ENCODE measurements at places on chromosomes 13 and 19.

GRCh38 chr13:97339019-97339987 lies 94.7 kb upstream of the RAP2A start:
- DNase-seq: no peak

- no peak for DNase-seq
These were observed 501 bp downstream of the GTPBP3 start for GRCh38 chr19:17337675-17338432.

GRCh38 chr13:53732664-53733063 lies 704.1 kb downstream of the OLFM4 start:
- no peak for DNase-seq

DNA sequence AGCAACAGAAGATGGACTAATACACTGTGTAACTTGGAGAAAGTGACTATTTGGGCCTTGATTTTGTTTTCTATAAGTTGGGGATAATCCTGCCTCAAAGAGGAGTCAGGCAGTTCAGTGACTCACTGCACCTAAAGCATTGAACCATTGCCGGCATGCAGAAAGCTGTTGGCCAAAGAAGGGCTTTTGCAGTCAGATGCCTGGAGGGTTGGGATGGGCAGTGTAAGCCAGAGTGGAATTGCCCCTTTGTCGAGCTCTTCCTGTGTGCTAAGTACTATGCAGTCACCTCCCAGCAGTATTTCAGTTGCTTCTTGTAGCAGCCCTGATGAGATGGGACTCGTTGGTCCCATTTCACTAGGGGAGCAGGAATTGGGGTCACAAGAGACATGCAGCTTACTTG lies 11.1 kb downstream of the ZNF473 start:
- no peak for DNase-seq

GRCh38 chr13:42614436-42615035 lies 40.6 kb downstream of the TNFSF11 start:
- no peak for DNase-seq

GRCh38 chr13:77749344-77749880 lies 51.9 kb downstream of the SLAIN1 start:
- DNase-seq: no peak

DNA sequence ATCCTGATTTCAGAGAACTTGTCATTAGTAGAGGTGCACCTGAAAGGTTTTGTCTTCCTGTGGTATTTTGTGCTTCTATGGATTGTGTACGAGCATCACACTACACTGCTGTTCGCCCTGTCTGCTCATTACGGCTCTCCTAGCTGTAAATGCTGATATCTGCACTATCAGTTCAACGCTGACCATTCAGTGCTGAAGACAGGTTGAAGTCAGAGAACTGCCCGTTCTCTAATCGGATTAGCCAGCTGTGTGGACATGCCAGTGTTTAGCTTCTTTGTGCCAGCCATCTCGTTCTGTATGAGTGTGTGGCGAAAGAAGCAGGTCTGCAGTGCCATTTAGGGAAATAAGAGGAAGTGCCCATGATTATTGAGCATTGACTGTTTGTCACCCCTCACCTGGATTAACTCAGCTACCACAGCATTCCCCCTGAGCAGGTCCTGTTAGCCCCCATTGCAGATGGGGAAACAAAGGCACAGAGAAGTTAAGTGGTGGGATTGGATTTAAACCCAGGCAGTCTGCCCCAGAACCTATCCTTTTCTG lies 21.6 kb upstream of the C1QTNF9 start:
- no peak for DNase-seq

DNA sequence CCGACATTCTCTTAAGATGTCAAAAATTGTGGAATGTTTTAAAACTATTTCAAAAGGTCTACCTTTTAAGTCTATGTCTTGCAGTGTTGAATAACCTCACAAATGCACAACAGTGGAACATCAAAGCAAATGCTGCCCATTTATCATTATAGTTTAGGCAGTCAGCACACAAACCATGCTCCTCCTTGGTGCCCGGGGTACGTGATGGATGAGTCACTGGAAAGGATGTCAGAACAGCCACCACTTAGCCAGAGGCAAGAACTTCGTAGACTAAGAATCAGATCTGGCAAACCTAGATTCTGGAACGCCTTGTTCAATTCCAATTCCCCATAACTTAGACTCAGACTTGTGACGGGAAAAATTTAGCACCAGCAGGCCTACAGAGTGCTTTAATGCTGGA lies 343.6 kb downstream of the FGF9 start:
- no peak for DNase-seq

DNA sequence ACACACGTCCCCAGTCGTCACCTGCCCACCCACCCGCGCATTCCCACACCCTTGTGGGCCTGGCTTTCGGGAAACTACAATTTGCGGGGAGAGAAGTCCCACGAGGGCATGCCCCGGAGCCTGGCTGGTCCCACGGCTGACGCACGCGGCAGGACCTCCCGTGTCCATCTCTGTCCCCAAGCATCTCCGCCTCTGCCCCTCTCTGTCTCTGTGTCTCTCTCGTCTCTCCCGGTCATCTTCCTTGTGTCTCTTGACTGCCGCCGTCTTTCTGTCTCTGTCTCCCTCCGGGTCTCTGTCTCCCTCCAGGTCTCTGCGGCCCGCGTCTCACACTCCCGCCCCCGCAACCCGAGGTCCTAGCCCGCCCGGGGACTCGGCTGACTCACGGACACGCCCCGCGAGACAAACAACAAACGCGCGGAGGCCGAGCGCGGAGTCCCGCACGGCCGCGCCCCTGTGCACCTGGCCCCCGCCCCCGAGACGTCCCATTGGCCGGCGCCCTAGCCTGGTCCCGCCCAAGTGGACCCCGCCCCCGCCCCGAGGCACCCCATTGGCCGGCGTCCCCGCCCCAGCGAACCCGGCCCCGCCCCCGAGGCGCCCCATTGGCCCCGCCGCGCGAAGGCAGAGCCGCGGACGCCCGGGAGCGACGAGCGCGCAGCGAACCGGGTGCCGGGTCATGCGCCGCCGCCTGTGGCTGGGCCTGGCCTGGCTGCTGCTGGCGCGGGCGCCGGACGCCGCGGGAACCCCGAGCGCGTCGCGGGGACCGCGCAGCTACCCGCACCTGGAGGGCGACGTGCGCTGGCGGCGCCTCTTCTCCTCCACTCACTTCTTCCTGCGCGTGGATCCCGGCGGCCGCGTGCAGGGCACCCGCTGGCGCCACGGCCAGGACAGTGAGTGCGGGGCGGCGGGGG lies at the start of gene FGF22:
Gene FGF22 (plus strand): TSS at position 627 of the 908 bp plus-strand sequence. CDS start 47 bp downstream, at position 674.
- no peak for DNase-seq

GRCh38 chr19:17306285-17306714 lies 628 bp downstream of the MRPL34 start:
- DNase-seq: no peak

GRCh38 chr13:87671753-87672605 lies 808 bp downstream of the SLITRK5 start:
- DNase-seq: no peak

DNA sequence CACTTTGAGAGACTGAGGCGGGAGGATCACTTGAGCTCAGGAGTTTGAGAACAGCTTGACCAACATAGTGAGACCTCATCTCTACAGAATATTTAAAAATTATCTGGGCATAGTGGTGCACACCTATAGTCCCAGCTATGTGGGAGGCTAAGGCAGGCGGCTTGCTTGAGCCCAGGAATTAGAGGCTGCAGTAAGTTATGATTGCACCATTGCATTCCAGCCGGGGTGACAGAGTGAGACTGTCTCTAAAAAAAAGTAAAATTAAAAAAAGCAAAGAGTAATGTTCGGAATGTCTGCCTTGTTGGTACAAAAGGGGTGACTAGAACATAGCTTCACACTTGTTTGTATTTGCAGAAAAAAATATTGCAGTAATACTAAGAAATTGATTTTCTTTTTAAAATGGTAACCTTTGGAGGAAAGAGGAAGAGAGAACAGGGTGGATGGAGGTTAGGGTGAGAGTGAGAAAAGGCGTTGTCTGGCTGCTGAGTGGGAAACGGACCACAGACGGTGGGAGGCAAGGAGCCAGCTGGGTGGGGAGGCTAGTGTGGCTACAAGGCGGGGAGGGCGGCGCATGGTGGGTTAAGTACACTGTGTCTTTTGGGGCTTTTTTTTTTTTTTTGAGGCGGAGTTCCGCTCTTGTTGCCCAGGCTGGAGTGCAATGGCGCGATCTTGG lies 10.2 kb downstream of the PPP1R14A start:
- no peak for DNase-seq

- DNase-seq: no peak
These were observed 174.9 kb downstream of the B3GLCT start for GRCh38 chr13:31374682-31375081.

DNA sequence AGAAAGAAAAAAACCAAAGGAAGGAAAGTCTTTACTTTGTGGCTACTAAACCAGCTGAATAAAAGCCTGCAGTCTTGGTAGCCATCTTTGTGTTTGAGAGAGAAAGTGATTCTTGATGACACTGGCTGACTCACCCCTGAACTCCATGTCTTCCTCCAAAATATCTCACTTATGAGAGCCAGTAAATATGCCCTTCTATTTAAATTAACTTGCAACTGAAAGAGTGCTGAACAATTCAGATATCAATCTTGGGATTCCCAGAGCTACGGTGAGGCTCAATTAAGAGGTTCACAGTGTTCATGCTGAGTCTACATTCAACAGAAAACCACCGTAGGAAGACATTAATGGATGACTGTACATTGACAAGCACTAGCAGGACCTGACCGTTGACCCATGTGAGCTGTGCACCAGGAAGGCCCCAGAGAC lies 57.9 kb downstream of the KCTD12 start:
- DNase-seq: no peak

GRCh38 chr13:46903748-46904147 lies 6.9 kb upstream of the HTR2A start:
- no peak for DNase-seq

DNA sequence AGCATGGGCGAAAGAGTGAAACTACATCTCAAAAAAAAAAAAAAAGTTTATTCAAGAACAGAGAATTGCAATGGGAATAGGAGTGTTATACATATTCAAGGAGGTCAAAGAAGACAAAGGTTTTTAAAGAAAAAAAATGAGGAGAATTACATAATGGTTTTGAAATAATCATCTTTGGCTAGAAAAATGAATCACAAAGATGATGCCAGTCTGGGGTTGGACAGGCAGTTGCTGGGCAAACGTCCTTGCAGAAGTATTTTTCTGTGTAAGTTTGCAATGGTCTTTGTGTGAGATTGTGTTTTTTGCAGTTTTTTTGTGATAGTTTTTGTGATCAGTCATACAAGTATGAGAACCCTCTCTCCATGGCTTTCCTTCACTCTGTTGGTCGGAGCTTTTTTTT lies 23.7 kb downstream of the LYPD3 start:
- DNase-seq: no peak

DNA sequence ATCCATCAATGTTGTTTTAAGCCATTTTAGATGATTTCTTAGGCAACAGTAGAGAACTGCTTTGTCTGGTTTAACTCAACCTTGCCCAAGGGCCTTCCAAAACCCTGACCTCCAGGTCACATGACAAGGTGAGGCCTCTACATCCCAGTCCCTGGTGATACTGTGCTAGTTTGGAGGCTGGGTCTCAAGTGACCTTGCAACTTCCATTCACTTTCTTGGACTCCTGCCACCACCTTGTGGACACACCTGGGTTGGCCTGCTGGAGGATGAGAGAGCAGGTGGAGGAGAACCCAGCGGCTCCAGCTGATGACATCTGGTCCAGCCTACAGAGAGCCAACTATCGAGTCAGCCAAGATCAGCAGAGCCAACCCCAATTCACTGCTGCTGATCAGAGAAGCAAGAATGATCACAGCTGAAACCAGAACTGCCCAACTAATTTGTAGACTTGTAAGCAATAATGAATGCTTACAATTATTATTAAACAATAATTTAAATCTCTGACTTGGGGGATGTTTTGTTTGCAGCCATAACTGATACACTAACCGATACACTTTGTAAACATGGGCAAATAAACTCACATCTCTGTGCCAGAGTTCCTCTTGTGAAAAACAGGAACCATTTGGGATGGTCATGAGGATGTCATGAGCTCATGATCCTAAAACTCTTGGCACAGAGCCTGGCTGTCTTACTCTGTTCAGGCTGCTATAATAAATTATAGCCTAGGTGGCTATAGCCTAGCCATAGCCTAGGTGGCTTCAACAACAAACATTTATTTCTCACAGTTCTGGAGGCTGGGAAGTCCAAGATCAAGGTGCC lies 11.5 kb downstream of the FAM187B start:
- DNase-seq: no peak

DNA sequence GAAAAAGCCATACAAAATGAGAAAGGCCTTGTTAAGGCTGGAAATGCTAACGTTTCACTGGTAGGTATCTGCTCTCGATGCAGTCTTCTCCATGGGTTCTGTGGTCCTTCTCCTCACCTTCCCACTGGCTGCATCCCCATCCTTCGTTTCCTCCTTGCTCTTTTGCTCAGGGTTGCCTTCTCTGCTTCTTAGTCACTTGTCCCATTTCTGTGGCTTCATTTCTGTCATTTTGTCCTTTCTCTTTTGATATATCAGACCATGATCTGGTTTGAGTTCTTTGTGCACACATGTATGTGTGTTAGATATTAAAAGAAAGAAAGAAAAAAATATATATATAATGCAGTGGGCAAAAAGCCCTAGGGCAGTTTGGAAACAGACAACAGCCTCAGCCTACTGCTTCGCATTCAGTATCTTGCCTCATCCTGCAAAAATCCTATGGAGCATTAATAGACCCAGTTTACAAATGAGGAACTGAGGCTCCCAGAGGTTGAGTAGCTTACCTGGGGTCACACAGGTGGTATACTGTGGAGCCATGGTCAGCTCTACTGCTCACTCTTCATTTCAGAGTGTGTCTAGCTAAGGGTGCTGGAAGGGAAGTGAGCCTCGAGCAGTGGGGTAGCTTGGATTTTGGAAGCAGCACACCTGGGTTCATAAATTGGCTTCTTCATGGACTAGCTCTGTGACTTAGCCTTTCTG lies 57.6 kb upstream of the MEDAG start:
- DNase-seq: no peak

GRCh38 chr19:53581871-53582279 lies 43.9 kb downstream of the ZNF331 start:
- no peak for DNase-seq

DNA sequence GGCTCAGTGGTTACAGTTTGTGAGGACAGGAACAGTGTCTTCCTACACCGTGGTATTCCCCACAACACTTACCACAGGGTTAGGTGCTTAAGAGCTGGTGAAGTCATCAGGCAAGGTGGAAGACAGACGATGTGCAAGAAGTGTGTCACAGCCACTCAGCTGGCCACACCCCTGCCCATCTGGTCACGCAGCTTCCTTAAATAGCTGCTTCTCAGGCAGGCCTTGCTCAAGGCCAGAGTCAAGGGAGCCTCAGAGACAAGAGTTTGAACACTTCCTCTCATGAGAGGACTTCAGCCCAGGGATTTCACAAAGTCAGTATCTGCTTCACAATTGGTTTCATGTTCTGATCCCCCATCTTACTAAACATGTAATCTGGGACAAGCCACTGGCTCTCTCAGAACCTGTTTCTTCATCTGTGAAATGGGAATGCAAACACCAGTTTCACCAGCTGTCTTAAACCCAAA lies 80.3 kb upstream of the FRY start:
- no peak for DNase-seq

DNA sequence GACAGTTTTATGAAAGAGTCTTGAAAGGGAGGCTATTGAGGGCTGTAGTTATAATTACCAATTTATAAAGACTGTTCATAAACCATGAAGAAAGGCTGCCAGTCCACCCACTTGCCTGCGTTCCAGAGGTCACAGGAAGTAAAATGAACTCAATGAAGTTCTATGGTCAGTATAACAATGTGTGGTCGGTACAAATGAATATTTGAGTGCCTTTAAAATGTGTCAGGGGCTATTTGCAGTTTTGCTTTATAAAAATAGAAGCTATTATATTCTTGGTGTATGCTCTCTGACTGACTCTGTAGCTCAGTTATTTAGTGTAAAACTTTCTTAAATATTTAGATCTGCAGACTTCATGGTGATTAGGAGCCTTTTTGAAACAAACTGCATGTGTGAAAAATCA lies 47.0 kb downstream of the ESD start:
- no peak for DNase-seq

All from chondrocyte (in vitro differentiated cells).